ENCODE measurements at places on chromosomes 2 and 18.

DNA sequence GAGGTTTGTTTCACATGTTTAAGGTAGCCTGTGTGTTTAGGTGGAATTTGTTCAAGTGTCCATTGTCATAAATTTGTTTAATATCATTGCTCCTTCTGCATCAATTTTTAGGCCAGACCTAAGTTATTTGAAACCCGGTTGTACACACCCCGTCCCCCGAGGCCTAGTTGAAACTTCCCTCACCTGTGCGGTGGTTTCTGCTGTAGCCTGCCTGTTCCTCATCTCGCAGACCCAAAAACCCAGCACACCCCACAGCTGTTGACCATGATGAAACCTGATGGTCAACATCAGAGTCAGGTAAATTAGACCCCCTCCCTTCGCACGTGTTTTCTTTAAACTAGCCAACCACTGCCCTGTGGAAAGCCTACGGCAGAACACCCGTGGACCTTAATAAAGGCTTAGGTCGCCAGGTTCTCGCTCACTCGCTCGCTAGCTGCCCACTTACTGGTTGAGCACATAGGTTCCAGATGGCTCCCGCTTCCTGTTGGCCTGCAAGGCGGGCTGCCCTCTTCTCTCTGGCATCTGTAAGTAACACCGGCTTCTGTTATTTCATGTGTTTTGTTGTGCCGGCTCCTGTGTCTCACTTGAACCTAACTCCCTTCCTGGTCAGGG lies 64.4 kb downstream of the EML6 start:
- no peak for DNase-seq

GRCh38 chr18:5068851-5069250 lies 128.2 kb downstream of the AKAIN1 start:
- no peak for DNase-seq

DNA sequence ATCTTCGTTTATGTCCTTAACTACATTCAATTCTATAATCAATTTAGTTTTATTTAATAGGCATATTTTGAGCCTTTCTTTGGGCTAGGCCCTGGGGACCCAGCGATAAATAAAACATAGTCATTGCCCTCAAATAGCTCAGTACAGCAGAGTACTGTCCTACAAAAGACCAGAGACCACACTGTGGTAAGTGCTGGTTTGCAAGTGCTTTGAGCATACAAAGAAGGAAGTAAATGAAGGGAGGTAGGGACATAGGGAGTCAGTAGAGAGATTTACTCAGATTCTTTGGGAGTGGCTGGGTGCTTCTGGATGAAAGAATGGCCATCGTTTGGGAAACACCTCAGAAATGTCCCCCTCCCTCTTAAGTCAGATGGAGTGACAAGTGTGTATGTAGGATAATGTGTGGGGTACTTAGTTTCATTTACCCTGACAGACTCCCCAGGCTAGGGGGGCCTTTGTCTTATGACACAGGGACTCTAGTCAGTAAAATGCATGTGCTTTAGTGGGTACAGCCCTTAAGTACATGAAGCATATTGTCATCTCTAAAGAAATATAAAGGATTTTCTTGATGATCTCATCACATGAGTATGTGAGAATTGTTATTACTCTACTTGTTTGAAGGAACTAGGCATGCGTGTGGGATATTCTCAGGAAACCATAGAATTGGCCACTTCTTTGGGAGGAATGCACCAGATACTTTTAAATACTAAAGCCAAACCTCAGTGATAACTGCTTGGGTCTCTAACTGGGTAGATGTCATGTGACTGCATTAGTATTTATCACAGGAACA lies 35.1 kb downstream of the MAPRE2 start:
- no peak for DNase-seq

DNA sequence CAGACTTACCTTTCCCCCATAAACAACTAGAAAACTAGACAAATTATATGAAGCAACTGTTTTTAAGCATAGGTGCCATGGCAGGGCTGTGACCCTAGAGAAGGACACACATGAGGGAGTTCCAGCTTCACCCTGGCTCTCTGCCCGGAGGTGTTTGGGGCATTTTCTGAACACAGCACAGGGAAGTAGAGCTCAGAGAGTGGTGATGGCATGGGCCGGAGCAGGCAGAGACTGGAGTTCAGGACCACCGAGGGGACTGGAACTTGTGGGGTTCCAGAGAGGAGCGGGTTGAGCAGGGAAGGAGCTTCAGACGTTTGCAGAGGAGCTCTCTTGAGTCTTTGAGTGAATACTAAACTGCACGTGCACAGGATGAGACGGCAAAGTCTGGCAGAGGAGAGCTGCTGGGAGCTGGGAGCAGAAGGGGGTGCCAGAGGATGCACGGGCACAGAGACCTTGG lies 26.5 kb upstream of the KLF11 start:
- DNase-seq, result no peak

DNA sequence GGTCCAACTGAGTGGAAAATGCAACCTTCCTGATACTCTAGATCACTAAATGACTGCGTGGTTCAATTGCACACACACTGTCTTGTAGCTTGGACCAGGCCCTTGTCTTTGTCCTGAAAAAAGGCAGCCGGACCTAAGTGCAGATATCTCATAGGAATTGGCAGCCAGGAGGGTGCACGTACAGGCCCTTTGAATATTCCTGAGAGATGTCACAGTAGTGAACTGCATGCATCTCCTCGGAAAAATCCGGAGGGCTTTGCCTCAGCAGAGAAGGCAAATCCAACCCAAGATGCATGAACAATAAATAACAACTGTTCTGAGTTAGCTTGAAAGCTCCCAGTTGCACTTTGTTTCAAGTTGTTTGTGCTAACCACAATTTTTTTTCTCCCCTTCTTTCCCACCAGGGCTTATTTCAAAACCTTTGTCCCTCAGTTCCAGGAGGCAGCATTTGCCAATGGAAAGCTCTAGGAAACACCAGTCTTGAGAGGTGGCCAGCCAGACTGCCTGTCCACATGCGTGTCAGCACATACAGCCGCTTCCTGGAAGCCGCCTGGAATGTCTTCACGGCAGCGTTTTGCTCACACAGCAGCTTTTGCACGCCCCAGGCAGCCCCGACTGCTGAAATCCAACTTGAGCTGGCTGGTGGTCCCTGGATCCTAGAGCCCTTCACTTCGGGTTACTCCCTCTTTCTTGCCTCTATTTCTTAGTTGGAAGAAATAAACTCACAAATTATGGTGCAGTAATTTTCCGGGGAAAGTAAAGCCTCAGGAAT lies 54.4 kb upstream of the FOSL2 start:
- no peak for DNase-seq

- DNase-seq, result no peak
Measured at GRCh38 chr18:37425222-37425621, 140.4 kb downstream of the CELF4 start.

DNA sequence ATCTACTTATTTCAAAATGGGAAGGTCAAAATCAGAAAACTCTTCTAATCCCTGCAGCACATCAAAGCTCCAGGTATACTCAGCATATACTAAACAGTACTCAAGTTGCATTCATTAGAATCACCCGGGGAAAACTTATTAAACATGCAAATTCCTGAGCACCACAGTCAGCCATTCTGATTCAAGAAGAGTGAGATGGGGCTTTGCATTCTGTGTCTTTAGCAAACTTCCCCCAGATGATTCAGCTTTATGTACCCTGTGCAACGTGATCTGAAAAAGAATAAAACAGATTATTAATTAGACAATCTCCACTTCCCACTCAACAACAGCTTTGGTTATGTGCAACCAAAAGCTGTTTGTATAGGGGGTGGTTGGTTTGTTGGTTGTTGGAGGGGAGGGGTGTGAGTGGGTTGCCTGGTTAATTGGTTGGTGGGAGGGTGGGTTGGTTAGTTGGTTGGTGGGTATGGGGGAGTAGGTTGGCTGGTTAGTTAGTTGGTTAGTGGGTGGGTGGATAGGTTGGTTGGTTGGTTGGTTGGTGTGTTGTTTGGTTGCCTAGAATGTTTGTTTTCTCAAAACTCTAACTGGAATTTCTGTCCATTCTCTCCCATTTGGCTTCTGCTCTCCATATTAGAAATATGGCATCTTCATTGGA lies 112.5 kb upstream of the AGAP1 start:
- no peak for DNase-seq

- no peak for DNase-seq
Measured at GRCh38 chr2:112084689-112085374, 29.8 kb downstream of the TMEM87B start.

GRCh38 chr2:80057956-80058355 lies 246.6 kb downstream of the LRRTM1 start:
- DNase-seq, result no peak

Measured in globus pallidus (tissue), 1 donor.